GM04503 (cell line): ENCODE measurements at places on chromosomes 11 and 22.

DNA sequence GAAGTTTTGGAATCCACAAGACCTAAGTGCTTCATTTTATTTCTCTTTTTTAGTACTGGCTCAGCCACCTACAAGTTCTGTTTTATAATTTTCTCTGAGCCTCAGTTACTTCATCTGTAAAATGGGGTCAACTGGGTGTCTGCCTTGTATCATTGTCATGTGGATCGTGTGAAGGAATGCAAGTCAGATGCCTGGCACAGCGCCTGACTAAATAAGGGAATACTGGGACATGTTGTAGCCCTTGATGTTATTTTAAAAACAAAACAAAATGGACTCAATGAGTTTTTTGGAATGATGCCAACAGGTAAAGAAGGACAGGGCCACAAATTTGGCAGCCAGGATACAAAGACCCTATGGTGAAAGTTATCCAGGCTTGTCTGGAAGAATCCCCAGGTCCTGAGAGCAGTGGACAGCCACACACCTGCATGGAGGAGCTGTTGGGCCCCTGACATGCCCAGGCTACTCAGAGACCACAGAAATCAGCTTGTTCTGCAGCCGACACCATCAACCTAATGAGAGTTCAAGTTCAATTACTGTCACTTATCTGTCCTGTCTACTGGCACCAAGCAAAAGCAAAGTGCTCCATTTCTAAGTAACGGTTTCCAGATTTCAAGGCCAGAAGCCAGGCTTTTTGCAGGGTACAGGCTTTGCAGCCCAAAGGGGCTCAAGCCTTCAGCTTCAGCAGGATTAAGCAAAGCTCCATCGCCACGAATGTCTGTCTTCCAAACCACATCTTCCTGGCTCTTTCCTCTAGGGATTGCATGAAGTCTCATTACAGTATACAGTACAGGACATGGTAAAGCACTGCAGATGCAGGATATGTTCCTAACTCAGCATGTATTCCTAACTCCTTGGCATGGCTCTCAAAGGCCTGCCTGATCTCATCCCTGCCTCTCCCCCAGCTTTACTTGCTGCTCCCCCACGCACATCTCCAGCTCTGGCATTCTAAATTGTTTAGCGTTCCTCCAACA lies 18.4 kb downstream of the DKK3 start:
- peak; percentile 37 for DNase-seq

DNA sequence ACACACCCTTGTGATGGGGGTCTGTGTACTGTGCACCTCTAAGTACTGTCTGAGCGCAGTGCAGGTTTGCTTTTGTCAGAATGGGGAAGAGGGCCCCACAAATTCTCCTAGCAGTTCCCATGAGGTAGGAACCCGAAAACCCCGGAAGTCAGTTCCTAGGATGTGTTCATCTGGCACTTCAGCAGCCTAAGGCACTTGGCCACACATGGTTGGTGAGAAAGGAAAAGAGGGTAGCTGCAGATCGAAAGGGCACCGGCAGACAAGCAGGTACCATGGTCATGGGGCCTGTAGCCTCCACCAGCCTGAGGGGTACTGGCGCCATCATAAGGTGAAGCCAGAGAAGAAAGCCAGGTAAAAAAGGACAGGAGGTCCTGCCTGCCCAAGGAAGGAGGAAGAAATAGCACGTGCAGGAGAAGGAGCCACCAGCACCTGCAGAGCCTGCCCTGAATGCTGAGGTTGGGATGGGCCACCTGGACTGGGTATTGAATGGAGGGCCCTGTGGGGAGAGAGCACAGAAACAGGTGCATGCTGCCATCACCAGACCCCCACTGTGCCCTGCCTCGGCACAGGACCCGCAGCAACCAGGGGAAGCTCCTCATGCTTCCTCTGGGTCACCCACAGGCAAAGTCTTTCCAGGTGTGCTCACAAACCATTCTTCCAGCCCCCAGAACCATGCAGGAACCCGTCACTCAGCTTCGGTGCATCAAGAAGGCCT lies 8.1 kb upstream of the CASTOR1 start:
- DNase-seq, result no peak

DNA sequence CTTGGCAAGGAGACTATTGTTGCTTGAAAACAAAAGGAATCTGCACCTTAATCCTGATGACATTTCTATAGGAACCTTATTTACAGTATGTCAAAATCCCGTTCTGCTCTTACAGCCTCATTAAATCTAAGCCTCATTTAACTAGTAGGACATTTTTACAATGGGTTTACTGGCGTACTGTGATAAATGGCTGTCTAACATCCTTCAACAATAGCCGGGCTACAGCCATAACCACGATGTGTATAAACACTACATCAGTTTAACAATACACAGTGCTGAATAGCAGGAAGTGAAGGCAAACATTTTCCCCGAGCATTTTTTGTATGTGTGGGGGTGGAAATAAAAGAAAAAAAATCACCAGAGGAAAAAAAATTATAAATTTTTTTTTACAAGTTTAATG lies 131.2 kb downstream of the ARL14EP start:
- DNase-seq, result no peak

DNA sequence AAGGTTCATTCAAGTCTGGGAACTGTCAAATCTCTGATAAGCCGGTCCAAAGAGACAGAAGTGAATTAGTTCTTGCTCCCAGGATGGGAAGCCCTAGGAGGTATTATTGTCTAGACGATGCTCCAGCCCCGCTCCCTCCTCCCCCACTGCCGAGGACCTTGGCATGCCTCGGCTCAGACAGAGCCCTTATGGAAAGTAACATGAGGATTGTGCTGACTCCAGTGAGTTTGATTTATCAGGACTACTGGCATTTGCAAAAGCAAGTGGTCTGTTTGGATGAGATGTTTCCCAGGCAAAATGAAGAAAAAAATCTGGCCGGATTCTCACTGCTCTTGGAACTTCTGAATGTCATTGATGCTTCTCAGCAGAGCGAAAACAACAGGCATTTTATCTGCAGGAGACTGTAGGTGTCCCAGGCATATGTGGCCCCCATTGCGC lies 341.0 kb downstream of the ETS1 start:
- DNase-seq, result peak; percentile 46

- DNase-seq, result peak; percentile 26
Observed at GRCh38 chr11:28009388-28009787, 98.6 kb downstream of the KIF18A start.

GRCh38 chr11:93370260-93370659 lies 39.7 kb downstream of the DEUP1 start:
- no peak for DNase-seq

DNA sequence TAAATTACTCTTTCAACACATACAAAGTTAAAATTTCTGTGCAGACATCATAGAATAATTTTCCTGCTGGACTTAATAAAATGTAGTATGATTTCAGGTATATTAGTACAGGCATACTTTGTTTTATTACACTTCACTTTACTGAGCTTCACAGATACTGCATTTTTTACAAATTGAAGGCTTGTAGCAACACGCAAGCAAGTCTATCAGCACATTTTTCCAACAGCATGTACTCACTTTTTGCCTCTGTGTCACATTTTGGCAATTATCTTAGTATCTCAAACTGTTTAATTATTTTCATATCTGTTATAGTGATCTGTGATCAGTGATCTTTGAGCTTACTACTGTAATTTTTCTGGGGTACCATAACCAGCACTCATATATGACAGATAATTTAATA lies 44.5 kb downstream of the BBOX1 start:
- DNase-seq, result no peak

- DNase-seq, result no peak
Observed at GRCh38 chr11:201966-202365, 5.2 kb downstream of the BET1L start.

- no peak for DNase-seq
Observed at GRCh38 chr11:1310318-1310687, 871 bp upstream of the TOLLIP start.

DNA sequence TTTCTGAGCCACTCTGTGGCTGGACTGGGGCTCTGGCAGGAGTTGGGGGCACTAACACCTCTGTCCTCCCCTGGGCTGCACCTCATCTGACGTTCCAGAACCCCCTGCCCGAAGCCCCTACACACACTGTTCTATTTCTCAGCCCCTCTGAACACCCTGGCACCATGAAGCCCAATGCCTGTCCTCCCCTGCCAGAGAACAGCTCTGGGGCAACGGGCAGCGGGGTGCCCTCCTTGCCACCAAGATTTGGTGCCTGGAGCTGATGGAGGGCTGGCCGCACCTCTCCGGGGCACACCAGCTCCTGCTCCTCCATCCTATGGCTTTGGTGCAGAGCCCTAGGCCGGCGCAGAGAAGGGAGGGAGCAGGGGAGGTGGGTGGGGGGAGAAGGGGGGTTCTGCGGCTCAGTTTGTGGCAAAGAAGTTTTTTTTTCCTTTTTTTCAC lies 16.3 kb downstream of the DUSP8 start:
- no peak for DNase-seq

DNA sequence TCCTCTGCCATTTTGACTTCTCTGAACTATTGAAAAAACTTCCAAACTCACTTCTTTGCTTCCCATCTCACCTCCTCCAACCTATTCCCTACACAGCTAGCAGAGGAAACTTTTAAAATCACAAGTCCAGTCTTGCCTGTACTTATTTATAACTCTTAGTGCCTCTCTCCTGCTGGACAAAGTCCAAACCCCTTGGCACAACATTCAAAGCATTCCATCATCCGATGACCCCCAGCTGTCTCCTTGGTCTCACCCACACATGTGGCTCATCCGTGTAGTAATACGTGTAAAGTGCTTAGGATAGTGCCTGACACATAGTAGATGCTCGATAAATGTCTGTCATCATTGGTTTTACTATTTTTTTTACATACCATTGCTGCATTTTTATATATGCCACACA lies 101.4 kb downstream of the PARVA start:
- DNase-seq, result peak; percentile 20

GRCh38 chr22:49969751-49970527 lies 9.4 kb downstream of the PIM3 start:
- no peak for DNase-seq

DNA sequence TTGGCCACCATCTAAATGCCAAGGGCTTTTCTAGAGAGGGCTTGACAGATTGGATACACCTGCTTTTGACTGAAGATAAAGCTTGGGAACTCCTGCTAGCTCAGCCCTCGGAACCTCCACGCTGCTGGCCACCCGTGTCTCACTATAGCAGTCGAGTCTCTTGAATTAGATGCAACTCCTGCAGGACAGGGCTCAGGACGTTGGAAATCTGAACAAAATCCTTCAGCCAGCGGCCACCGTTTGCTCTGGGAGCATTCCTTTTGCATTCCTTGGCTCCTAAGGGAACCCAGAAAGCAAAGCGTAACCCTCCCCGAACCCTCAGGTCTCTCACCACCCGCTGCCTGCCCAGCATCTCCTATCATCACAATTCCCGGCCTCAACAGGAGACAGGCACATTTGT lies 77.8 kb downstream of the GRIK4 start:
- no peak for DNase-seq

- no peak for DNase-seq
Observed at GRCh38 chr11:132464003-132464342, 1068.3 kb downstream of the OPCML start.

DNA sequence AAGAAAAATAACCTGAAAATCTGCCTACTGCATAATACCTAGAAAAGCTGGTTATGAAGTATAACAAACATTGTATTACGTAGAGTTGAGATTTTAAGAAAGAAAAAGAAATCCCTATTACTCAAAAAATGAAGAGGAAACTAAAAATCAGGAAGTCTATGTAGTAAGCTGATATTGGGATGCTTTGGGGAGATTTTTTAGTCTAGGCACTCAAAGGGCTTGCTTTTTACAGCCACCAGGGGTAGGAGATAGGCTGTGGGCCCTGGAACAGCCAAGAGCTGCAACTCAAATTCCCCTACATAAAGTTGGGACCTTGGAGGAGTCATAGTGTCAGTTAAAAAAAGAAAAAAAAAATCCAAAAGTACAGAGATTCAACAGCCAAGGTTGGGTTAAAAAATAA lies 90.4 kb downstream of the RELT start:
- DNase-seq, result no peak

DNA sequence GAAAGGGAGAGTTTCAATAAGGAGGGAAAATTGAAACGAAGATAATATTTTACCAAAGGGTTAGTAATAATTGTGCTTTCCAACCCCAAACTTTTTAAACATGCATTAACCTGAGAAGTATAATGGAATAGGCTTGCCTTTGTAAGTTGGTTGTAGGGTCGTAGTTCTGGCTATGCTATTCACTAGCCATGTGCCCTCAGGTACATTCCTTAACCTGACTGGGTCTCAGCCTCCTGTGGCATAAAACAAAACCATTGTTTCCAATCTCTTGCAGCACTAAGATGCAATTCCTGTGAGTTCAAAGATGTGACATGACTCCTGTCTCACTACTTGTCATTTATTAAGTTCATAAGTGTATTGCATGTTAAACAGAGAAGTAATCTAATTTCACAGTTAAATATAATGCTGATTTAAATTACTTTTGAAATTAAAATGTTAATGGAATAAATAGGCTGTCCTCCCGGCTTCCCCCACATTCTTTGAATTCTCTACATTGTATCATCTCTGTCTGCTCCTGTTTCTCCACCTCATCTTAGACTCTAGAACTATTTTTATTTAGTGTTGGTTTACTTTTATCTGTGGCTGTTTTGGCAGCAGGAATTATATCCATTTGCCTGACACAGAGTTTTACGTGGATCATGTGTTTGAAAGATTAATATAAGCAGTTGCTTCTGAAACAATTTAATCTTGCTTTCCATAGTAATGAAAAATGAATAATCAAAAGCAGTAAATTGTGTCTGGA lies 216.3 kb downstream of the FAT3 start:
- DNase-seq, result no peak

- no peak for DNase-seq
Observed at GRCh38 chr22:42673898-42674401, 24.8 kb upstream of the CYB5R3 start.

DNA sequence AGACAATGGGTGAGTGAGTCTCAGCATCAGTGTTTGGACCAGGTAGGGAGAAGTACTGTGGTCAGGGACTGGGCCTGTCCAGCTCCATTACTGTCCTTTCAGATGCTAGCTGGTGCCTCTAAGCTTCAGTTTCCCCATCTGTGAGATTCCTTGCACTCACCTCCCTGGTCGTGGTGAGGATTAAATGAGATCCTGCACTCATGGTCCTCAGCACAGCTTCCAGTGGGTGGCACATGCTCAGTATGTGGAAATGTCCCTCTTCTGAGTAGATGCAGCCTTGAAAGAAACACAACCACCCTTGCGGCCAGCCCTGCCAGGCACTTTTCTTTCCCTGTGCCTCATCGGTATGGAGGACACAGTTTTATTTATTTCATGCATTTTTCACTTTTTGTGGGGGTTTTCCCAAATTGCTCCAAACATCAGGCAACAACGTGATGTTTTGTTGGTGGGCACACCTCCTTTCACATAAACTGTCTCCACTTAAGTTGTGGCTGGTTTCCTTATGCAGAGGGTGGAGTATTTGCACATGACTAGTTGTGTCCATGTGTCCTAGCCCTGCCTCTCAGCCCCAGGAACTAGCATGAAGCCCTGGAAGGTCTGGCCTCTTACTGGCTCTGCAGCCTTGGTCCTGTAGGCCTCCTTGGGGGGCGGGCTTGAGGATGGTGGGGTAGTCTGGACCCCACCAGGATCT lies 1.1 kb downstream of the LZTR1 start:
- no peak for DNase-seq
